NCI-H1930 (cell line): ENCODE measurements at places on chromosomes 1 and 21.
A peak's percentile ranks its signal among the peaks of the same experiment; 100 is the strongest.

DNA sequence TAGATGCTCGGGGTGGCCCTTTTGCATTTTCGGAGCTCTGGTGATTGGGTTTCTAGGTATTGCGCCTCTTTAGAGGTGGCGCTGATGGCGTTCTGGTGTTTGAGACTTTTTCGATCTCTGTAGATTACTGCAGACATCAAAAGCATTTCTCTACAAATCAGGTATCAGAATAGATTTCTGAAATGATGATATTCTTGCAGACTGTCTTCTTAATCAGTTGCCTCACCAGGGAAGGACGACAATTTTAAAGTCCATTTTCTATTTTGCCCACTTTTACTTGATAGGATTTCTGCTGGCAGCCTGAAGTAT is 65.2 kb upstream of the VAMP3 start:
- no peak for DNase-seq

DNA sequence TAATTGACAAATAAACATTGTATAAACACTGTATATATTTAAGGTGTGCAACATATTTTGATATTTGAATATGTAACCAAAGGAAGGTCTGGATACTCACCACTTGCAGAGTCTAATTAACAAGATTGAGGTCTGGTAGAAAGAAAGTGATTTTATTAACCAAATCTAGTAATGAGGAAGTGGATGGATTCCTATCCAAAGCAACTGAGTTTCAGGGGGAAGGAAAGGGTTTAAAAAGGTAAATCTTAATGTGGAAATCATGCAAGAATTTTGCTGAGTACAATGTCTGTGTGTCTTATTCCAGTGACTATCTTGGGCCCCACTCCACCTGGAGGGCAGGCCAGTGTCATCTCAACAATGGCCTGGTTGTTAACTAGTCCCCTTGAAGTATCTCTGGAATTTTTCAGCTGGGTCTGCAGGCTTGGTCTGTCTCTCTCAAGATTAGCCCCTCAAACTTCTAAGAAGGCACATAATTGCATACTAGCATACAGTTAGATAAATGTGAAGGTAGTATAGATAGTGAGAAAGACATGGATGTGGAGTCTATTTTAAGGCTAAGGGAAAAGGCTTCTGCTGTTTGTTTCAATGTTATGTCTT is 262.7 kb upstream of the RGS18 start:
- no peak for DNase-seq

GRCh38 chr1:199082778-199083389 is 444.0 kb downstream of the PTPRC start:
- no peak for DNase-seq

DNA sequence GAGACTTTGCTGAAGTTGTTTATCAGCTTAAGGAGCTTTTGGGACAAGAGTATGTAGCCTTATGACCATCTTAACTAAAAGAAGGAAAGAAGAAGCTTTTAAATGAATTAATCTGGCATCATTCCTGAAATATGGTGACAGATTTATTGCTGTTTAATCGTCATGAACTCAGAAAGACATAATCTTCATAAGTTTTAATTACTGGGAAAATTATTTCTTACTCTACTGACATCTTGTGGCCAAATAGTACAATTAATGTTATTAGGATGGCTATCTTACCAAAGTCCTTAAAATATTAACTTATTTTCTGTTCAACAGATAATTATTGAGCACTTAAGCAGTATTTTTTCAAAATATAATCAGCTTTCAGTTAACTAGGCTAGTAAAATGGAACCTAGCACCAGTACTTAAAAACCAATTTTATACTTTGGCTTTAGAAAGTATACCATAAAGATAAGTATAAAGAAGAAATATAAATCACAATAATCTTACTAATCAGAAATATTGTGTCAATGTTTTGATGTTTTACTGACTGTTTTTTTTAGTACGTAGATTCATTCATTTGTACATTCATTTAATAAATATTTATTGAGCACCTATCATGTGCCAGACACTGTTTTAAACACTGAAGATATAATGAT is 34.7 kb upstream of the GPR25 start:
- no peak for DNase-seq

DNA sequence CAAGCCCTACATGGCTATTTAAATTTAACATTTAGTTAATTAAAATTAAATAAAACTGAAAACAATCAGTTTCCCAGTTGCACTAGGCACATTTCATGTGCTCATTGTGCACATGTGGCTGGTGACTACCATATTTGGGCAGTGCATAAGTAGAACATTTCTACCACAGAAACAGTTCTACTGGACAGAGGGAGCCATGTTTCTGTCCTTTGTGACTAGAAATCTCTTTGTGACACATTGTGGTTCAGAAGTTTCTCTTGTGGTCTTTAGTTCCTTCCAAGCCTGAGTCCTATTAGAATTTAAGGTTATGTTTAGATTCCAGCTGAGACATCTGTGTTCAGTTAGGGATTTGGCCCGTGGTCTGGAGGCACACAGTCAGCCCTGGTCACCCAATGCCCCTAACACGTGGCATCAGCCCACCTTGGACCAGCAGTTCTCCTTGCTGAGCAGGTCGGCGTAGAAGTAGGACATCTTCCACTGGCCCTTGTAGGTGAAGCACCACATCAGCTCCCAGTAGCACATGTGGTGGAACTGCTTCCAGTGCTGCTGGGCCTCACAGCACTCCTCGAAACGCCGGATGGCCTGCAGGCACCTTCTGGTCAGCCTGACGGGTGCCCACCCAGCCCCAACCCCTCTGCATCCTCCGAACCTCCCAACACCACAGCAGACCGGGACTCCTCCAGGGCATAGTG is 29.1 kb downstream of the TTC39A start:
- no peak for DNase-seq

DNA sequence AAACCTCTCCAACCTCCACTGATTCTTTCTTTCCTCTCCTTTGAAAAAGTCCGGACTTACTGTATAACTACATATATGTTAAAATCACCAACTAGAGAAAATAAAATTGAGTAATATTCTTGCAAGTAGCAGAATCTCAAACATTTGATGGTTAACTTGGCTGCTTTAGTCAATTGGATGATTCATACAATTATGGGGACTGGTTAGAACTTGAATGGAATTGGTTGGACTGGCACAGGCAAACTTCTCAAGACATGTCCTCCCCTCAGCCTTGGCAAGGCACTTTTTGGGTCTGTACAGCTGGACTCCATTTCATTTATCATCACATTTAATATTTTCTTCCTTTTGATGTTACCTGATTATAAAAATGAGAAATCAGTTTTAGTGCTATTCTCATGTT is 6.5 kb downstream of the WLS start:
- DNase-seq: no peak

GRCh38 chr21:27126140-27126539 is 159.3 kb upstream of the ADAMTS5 start:
- no peak for DNase-seq

DNA sequence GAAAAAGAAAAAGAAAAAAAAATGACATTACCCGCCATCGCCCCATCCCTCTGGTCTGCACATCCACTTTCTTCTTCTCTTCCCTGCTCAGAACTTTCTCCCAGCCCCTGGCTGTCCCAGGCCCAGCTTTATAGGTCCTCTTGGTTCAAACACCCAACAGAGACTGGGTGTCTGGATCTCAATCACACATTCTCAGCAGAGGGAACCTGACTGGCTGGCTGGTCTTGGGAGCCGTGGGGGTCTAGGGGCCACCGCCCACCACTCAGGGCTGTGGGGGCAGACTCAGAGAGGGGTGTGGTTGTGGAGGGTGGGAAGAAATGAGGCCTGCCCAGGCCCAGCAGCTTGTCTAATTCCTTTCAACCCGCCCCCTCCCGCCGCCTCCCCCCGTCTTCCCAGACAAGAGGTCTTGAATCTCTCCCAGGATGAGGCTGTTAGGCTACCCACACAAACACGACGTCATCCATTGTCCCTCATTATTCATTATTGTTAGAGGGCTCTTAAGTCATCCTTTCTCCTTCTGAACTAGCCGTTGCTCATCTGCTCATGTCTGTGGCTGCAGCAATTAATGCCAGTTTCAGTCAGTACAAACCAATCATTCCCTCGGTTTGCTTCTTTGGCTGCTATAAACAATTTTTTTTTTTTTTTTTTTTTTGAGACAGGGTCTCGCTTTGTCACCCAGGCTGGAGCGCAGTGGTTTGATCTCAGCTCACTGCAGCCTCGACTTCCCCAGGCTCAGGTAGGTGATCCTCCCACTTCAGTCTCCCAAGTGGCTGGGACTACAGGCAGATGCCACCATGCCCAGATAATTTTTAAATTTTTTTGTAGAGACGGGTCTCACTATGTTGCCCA is 40.6 kb upstream of the CLIC4 start:
- DNase-seq: peak; percentile 27

- DNase-seq: no peak
These were observed 8.0 kb upstream of the PKP1 start for GRCh38 chr1:201275253-201275666.

DNA sequence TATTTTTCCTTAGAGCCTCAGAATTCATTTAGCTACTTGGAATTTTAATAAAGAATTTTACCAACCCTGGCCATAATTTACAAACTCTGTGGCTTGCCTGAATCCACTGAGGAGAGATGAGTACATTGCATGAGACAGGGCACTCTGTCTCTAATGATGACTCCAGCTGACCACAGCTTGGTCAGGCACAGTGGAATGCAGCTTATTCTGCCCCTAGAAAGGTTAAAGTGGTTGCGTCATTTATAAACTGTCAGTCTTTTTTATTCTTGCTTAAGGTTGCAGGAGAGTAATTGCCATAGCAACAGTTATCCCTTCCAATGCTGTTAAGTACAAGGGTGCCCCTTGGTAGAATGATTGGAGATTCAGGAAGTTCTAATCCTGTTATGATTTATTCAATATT is 28.3 kb downstream of the PDE4B start:
- DNase-seq: no peak

DNA sequence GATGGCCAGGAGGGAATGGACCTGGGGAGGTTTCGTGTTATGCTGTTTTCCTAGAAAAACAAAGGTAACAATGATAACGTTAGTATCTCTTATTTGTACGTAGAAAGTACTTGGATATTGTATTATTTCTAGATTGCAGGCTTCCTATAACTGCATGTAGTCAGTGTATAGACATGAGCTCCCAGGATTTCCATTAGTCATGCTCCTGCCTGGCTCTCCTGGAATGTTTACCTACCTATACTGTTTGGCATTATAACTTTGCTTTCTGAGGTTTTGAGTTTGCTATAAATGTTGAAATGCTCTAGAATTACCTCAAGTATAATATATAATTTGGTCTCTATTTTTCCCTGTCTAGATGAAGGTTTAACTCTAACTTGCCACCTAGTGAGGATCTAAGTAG is 66.1 kb downstream of the TTC3 start:
- DNase-seq: no peak

DNA sequence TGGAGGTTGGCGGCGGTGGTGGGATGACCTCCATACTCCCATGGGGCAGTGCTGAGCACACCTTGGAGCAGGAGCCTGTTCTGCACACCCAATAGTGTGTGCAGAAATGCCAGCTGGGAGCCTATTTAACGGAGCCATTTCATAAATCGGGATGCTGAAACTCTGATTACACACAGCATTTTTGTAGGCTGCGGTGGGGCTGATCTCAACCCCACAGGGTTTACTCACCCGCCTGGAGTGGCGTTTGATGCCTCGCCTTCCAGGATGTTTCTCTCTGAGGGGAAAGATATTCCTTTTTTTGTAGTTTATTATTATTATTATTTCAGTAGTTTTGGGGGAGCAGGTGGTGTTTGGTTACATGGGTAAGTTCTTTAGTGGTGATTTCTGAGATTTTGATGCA is 82.6 kb upstream of the WDR26 start:
- DNase-seq: no peak
